Activated effector memory CD4-positive, alpha-beta T cell treated with Interleukin-2 at 50 U/mL for 16 hours (primary cell): ENCODE measurements at places on chromosomes 7 and 10.

- no peak for DNase-seq
Measured at GRCh38 chr7:101555269-101555920, 73.7 kb downstream of the MYL10 start.

DNA sequence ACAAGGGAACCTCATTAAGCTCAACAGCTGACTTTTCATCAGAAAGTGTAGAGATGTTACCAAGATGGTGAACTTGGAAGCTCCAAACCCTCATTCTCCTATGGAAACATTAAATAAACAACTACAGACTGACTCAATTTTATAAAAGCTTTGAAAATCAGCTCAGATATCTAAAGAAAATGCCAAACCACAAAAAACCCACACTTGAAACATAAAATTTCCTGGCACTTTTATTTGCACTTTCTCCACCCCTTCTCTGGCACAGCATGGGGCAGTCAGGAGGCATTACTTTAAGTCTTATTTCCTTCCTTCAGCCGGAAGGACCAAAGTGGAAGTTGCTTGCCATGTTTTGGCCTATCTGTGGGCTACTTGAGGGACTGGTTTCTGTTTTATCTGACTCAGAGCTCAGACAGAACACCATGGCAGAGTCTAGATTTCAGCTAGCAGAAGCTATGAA lies 114.7 kb downstream of the ODAD2 start:
- DNase-seq, result no peak

DNA sequence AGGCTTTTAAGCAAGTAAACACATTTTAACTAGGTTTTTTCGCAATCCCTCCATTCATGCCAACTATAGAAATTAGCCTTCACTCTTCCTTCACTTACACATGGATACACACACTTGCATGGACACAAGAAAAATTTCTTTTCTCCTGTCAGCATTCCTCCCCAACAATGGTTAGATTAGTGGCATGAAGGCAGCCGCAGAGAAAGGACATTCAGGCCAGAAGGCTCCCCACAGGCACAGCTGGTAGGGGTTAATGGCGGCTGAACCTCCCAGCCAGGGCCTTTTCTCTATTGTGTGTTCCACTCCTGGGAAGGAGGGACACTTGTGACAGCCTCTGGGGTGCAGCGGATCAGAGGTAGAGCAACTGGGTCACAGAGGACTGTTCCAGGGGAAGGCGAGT lies 255.0 kb upstream of the SP8 start:
- DNase-seq, result no peak

GRCh38 chr7:41674505-41675023 lies 28.3 kb downstream of the INHBA start:
- DNase-seq, result no peak

- no peak for DNase-seq
Measured at GRCh38 chr7:101066141-101066832, 19.0 kb upstream of the TRIM56 start.

DNA sequence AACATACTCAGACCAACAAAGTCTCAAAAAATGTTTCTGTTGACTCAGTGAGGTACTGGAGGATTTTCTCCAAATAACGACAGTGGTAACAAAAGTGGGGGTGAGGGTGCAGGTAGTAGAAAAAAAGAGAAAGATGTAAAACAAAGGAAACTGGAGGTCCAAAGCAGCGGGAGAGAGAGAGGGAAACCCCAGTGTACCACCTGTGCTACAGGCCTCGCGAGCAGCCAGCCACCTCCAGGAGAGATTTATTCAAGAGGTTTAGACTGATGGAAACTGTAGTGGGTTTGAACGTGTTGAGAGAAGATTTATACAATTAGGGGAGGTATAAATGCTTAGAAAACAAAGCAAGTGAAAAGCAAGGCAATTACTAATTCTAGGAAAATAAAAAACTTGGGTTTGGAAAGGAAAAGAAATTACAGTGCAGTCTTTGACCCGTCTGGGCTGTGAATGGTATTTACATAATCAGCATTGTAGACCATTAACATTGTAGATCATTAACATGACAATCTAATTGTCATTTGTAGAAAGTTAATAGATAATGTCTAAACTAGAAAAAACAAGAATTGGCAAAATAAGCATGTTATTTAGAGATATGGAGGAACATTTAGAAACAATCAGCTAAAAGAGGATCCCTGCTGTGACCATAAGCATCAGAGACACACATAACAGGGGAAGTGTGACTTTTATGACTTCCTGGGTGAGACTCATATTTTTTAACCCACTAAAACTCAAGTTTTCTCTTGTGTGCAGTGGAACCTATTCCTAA lies 180.0 kb downstream of the RELN start:
- no peak for DNase-seq

GRCh38 chr10:92183199-92183598 lies 107.7 kb downstream of the CPEB3 start:
- no peak for DNase-seq
